NCI-H748 treated with DMSO at 0.1 percent for 48 hours (cell line): ENCODE measurements at places on chromosomes 2 and 18.

- no peak for DNase-seq
Measured at GRCh38 chr18:3180325-3180724, 39.4 kb downstream of the MYOM1 start.

DNA sequence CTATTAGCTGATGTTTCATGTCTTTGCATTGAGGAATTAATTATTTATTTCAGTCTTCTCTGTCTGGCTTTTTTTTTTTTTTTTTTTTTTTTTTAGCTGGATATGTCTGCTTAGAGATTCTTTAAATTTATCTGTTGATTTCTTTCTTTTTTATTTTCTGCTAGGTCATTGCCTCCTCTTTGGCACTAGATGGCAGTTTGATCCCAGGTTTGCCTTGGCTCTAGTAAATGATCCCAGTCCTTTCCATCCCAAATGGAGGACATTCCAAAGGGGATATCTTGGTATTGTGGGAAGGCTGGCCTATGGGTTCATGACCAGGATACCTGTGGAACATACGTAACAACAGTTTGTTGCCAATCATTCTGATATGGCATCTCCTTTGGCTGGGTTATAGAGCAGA lies 339.5 kb upstream of the GCFC2 start:
- DNase-seq = no peak

- DNase-seq = no peak
Measured at GRCh38 chr2:45845566-45845965, 194.1 kb downstream of the PRKCE start.

DNA sequence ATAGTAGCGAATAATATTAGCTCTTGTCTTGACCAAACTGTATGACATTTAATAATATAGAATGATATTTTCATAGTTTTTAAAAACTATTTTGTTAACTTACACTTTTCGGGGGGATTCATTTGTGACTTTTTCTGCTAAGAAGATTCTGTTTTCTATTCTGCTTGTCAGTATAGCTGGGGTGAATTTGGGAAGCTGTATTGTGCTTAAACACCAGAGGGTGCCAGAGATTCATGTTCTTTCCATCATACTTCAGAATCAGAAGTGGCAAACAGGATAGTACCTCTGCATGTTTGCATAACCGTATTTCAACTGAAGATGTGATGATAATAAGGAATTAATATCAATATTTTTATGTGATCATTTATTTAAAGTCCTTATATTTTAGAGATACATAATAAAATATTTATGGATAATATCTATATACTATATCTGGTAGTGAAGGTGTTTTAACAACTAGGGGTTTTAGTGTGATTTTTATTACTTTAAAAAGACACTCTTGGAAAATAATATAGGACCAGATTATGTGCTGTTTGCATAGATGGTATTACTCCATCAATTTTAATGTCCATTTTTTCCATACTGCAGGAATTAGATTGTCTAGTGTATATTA lies 81.0 kb downstream of the TAF4B start:
- peak; percentile 56 for DNase-seq

DNA sequence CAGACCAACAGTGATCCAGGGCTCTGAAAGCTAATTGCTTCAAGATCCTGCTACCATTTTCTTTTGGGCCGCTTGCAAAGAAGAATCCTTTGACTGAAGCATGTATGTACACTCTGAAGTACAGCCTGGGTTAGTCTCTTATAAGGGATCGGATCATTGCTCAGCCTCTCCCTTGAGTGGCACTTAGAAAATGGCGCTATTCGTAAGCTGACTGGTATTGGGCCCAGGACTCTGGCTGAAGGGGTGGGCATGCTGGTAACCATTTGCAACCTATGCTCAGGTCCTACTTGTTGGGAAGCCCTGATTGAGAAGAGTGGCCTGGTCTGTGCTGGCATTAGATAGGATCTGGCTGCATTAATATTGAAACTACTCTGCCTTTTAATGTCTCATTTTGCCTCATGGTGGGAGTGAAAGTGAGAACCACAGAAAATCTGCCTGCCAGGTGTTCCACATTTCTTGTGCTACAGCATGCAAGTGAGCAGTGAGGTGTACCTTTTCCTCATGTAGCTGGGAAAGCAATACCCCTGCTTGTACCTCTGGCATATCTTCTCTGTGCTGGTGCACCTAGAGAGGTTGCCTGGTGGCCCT lies 661 bp upstream of the MGAT5 start:
- no peak for DNase-seq

DNA sequence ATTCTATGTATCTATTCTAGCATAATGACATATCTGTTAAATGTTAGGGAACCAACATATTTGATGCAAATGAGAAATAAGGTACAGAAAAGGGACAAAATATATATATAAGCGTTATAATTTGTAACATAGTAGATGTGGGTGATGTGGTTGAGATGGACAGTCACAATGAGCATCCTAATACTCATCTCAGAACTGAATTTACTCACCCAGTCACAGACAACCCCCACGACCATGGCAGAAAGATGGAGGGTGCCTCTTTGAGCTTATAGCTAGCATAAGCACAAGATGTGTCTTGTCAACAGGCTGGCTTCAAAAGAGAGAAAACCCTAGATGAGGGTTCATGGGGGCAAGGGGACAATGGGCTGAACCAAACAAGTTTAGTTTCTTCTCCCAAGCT lies 9.1 kb upstream of the DSG3 start:
- no peak for DNase-seq

- no peak for DNase-seq
Measured at GRCh38 chr2:30450025-30450424, 3.0 kb downstream of the LCLAT1 start.
